ENCODE measurements at places on chromosomes 2 and 18.

DNA sequence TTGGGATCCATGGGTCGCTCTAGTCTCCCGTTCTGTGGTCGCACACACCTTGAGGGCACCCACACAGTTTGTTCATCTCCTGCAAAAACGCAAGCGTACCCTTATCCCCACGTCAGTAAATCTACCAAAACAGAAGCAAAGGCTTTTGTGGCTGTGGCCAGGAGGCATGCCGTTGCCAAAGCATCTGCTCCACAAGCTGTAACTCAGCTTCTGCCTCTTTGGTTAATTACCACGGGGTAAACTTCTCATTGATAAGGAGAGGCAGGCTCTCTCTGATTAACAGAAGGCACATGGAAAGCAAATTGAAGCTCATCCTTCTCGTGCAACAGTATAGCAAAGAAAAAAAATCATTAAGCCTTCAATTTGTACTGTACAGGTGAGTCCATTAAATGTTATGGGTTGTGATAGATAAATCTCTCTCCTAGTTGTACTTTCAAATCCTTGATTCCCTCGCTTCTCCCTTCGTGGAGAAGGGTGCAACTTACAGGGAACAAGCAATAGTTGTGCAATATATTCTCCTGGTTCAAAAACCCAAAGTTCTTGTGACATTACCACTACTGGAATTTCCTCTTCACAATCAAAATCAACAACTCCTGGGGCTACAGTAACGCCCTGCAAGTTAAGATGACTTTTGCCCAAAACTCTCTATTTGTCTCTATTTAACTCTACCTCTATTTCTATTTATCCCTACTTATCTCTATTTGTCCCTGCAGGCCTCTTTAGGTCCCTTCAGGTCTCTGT lies 10.3 kb downstream of the PECR start:
- DNase-seq = no peak

DNA sequence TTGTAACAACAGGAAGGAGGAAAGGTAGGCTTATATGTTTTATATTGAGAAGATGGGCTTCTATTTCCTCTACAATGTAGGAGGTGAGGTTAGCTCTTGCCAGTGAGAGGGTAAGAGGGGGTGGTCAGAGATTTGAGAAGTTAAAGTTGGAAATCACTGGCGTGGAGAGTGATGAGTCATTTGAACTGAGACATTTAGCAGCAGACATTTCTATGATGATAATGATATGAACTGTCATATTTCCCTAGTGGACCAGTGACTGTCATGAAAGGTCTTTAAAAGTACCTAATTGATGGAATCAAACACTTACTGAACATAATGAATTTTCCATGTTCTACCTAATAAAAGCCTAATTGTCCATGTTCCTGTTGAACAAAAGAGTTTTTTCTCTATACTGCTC lies 126.1 kb downstream of the FAM161A start:
- no peak for DNase-seq

DNA sequence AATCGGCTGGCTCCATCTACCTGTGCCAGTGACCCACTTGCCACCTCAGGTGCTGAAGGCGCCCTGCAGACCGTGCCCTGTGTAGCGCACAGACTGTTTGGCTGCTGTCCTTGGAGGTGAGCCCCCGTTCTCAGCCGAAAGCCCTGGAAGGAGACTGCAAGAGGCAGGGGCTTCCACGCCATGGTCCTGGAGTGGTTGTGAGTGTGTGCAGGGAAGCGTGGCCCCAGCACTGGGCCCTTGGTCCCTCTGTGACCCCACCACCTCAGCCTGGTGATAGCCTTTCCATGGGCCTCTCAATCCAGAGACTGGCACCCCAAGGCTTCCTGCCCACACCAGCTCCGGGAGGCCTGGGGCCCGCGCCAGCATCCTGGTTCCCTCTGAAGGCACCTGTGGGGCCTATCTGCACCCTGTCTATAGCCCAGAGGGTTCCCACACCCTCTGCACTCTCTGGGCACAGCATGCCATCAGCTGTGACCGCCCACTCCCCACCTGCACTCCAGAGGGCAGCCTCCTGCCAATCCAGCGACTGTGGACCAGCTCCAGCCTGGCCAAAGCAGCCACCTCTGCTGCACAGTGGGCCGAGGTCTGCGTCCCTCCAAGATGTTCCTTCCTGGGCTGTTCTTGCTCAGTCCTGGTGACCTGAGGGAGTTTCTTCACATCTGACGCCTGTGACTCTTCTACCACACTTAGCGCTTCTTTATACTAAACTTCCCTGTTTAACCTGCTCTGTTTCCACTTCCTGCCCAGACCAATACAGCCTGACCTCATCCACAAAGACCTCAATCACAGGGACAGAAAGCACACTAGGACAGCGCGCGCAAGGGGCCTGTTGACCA lies 109.5 kb downstream of the EIPR1 start:
- no peak for DNase-seq

DNA sequence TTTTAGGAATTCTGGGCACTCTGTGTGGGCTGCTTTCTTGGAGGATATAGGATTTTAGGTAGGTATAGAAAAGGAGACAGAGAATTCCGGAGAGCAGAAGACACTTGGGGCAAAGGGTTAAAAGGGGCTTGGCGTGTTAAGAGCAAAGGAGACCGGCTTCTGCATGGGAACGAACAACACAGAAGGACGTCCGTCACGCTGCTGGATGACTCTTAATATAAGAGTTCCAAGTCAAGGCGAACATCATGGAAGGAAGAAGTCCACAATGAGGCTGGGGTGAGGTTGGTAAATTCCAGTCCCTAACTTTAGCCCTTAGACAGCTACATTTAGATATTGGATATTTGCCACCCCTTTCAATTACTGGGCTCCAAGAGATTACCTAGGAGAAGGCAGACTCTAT lies 15.9 kb upstream of the SLC20A1 start:
- DNase-seq = no peak

GRCh38 chr18:58037163-58037562 lies 6.9 kb upstream of the NEDD4L start:
- DNase-seq = no peak

- no peak for DNase-seq
Measured at GRCh38 chr18:58249712-58250111, 205.7 kb downstream of the NEDD4L start.

GRCh38 chr18:48123324-48123723 lies 192.9 kb upstream of the SMAD2 start:
- DNase-seq = no peak

DNA sequence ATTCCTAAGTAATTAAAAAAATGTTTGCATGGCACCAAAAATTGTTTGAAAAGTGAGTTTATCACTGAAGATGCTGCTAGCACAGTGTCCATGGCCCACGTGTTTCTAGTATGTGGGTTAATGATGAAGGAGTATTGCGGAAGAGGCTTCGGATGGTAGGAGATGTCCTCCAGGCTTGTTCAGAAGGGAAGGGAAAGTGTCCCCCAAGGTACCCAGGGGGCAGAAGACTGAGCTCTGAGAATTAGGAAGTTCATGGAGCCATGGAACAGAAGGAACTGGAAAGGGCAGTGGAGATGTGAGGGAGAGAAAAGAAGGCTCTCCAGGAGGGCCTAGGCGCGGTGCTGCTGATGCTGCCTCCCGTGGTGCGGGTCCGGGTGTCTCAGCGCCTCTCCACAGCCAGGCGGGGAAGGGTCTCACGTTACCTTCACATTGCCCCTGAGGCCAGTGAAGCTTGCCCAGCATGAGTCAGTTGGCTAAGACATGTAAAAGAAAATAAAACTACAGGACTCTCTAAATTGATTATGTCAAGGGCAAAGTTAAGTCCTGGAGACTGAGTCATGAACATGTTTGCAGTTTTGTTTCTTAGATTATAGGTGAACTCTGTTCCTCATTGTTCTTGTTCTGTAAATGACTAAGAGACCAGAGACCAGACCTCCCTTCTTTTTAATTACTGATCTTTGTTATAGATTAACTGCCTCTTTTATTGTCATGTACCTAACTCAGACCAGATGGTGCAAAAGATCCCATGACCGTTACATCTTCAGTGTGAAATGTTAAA lies 89.0 kb downstream of the MTCL1 start:
- no peak for DNase-seq

- no peak for DNase-seq
Measured at GRCh38 chr2:173972636-173973035, 7.5 kb upstream of the SP3 start.

DNA sequence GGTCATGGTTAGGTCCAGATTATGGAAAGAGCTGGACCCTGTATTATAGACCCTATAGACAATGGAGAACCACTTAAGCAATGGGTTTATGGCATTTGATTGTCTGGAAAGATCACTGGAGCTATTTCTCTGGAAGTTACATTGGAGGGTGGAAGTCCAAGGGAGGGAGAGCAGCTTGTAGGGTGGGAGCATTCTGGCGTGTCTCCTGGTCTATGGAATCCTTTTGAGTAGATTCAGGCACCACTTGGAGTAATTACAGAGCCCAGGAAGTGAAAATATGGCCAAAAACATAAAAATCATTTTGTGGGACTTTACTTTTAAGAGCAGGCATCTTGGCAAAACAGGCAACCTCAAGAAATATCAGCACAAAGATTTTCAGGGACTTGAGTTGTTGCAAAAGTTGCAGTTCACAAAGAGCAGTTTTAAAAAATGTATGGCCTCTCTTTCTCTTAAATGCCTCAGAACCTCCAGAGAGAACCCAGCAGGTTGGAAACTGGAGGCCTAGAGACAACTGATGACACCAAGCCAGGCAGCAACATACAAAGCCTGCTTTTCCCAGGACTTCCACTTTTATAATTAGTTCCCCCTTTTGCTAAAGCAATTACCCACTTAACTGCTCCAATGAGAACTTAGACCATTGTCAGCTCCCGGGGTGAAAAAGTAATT lies 331.0 kb downstream of the MYCN start:
- DNase-seq = no peak

GRCh38 chr2:240431271-240431660 lies 4.2 kb upstream of the GPC1 start:
- no peak for DNase-seq

- no peak for DNase-seq
Measured at GRCh38 chr2:128685841-128686496, 367.3 kb upstream of the HS6ST1 start.

- no peak for DNase-seq
Measured at GRCh38 chr2:72214429-72215143, 66.9 kb upstream of the CYP26B1 start.

DNA sequence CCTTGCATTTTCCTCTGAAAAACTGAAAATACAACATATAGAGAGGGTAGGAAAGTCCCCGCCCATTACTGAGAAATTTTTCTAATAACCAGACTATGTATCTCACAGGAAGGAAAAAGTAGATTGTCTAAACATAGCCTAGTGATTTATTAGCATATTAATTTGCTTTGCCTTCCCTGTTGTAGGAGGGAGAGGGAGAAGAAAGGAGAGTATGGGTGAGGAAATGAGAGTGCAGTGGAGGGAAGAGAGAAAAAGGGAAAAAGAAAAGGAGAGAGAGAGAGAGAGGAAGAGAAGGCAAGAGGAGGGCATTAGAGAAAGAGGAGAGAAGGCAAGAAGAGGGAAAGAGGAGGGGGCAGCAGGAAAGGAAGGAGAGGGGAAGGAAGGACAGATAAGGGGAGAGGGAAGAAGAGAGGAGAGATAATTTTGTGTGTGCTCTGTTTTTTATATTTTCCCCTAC lies 3.6 kb upstream of the KYNU start:
- DNase-seq = no peak

DNA sequence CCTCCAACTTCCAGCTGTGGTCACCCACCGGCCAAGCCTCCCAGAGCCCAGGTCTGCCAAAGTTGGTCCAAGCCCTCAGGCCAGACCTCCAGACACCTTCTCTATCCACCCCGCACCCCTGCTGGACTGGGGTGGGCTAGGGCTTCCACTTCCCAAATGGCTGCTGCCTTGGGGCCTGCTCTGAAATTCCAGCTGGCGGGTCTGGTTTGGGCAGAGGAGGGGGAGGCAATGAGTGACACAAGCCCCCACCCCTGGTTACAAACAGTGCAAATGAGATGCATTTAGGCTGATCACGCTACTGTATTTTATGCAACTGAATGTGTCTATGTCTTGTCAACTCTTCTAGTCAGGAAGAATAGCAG lies 14.6 kb downstream of the POU3F3 start:
- DNase-seq = no peak

DNA sequence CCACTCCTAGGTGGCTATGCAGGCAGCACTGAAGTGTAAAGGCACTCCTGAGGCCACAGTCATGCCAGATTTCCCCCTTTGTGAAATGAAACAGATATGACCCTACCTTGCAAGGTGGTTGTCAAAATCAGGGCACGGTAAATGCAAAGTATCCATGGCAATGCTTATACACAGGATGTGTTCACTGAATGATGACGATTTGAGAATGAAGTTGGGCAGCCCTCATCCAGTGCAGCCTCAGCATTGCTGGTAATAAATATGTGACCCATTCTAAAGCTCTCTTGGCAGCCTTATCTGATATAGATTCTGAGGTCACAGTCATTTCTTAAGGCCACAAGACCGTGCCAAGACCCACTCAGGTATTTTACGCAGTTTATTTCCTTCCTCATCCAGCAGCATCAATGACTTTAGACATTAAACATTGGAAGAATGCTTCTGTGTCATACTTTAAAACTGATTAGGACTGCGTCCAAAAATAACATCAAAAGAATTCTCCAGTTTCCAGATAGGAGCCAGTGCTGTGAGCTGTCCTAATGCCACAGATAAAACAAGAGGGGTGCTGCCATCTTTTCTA lies 125.5 kb upstream of the SERTAD2 start:
- no peak for DNase-seq

GRCh38 chr18:7436166-7436565 lies 130.9 kb upstream of the PTPRM start:
- no peak for DNase-seq

DNA sequence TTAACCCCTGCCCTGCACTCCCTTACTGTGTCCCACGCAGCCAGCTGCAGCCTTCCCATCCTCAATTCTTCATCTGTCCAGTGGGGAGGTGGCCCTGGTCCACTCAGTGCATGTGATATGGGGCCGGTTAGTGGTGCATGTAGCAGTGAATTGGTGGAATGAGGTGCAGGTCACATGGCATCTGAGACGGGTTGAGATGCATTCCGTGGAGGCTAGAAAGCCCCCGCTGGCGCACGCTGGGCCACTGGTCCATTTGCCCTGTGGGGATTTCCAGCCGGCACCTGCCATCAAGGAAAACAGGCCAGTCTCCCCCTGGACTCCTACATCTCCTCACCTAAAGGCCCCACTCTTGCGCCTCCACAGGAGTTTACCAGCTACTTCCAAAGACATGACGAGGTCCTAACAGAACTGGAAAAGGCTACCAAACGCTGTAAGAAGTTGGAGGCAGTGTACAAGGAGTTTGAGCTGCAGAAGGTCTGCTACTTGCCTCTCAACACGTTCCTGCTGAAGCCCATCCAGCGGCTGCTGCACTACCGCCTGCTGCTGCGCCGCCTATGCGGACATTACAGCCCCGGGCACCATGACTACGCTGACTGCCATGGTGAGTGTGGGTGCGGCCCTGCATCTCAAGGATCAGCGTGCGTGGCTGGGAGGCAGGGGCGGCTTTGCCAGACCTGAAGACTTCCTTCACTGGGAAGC lies 40.5 kb downstream of the STK25 start:
- DNase-seq = no peak

GRCh38 chr18:48791636-48792105 lies 159.1 kb downstream of the SMAD7 start:
- no peak for DNase-seq

DNA sequence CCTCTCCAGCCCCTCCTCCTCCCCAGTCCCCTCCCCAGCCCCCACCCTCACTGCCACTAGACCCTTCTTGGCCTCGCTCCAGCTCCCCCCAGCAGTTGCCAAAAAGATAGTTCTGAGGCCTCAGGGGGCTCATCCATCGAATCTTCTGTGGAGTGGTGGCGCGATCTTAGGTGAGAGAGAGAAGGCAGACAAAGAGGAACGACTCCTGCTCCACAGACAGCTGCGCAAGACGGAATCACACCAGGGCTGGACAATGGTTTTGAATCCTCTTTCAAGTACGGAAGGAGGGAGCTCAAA lies 68.1 kb downstream of the LAMA3 start:
- DNase-seq = no peak
